ENCODE measurements at places on chromosomes 6 and 20. TPM values are rescaled to one million over a fixed set of nuclear protein-coding genes. Genes with fewer than 3 reads are reported as not detected.

The CTCFL gene
- total RNA-seq = not detected

The ZC3H12D gene
- 0.20 TPM for total RNA-seq

The DBNDD2 gene
- total RNA-seq = 24.9 TPM

The AKAP12 gene
- 107 TPM for total RNA-seq

The SALL4 gene
- total RNA-seq = 2.3 TPM

The INSM1 gene
- not detected for total RNA-seq

The EMILIN3 gene
- 0.29 TPM for total RNA-seq

The SLC35A1 gene
- total RNA-seq = 9.9 TPM

The CMTR1 gene
- total RNA-seq = 15.1 TPM

The BTN1A1 gene
- not detected for total RNA-seq

The ANKEF1 gene
- total RNA-seq = 7.8 TPM

The SLC17A1 gene
- total RNA-seq = not detected

The CDH22 gene
- not detected for total RNA-seq

The MATN4 gene
- total RNA-seq = 0.08 TPM

The FAM83C gene
- not detected for total RNA-seq

The EXOC2 gene
- total RNA-seq = 10.8 TPM

The PREX1 gene
- total RNA-seq = 11.8 TPM

The NKX2-4 gene
- total RNA-seq = not detected

The MYBL2 gene
- total RNA-seq = 75.8 TPM

The CCN5 gene
- 24.7 TPM for total RNA-seq

The LGSN gene
- total RNA-seq = 3.5 TPM

The SPATS1 gene
- not detected for total RNA-seq

The BCLAF1 gene
- 65.0 TPM for total RNA-seq

The FAM83D gene
- total RNA-seq = 61.6 TPM

The FAM209B gene
- not detected for total RNA-seq

The TSPO2 gene
- total RNA-seq = 0.10 TPM

The STX11 gene
- total RNA-seq = 2.2 TPM

The TNFRSF21 gene
- 29.6 TPM for total RNA-seq

The MAFB gene
- not detected for total RNA-seq

The BAK1 gene
- total RNA-seq = 38.1 TPM

The SCGN gene
- not detected for total RNA-seq

The POM121L2 gene
- not detected for total RNA-seq

The PSORS1C2 gene
- not detected for total RNA-seq

The ATG5 gene
- 23.0 TPM for total RNA-seq

The C6orf15 gene
- not detected for total RNA-seq

The WFDC5 gene
- not detected for total RNA-seq

The LY86 gene
- total RNA-seq = not detected

The HCRTR2 gene
- total RNA-seq = not detected

The NKAIN2 gene
- total RNA-seq = not detected

The LINC00237 gene
- total RNA-seq = not detected

The WDR27 gene
- total RNA-seq = 12.9 TPM

The MYB gene
- total RNA-seq = 0.57 TPM

The SAMD10 gene
- total RNA-seq = not detected

The CD93 gene
- not detected for total RNA-seq

The MYCT1 gene
- total RNA-seq = 0.06 TPM

The CFB gene
- total RNA-seq = 2.1 TPM

The SLC22A3 gene
- 35.7 TPM for total RNA-seq

The F13A1 gene
- total RNA-seq = not detected

The SLC35D3 gene
- total RNA-seq = 0.07 TPM

The CCR6 gene
- not detected for total RNA-seq

The LY6G5C gene
- 0.51 TPM for total RNA-seq

The SEMG1 gene
- total RNA-seq = not detected

The MYLK4 gene
- total RNA-seq = 0.13 TPM

The FLRT3 gene
- 2.0 TPM for total RNA-seq

The JAG1 gene
- 50.9 TPM for total RNA-seq

The MAPK13 gene
- total RNA-seq = 1.1 TPM

Data from A549 treated with CpdA at 1 μM for 4 hours (cell line).